AG08395 (cell line): ENCODE measurements at places on chromosomes 12 and 14.

DNA sequence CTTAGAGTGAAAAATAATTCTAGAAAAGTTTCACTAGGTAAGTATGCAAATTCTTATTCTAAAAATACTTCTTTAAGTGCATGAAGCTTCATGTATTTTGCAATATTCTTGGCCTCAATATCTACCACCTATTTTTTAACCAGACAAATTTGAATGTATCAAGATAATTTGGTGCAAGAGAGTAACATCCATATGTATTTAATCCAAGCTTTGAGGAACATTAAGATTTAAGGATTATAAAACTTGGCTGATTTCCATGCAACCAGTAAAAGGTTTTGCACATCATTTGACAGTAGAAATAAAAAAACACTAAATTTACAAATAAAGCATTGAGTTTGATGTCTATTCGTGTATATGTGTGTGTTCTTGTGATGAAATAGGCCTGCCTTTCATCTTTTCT lies 7.7 kb downstream of the LUM start:
- DNase-seq: no peak

GRCh38 chr14:95106971-95107370 lies 50.4 kb downstream of the DICER1 start:
- no peak for DNase-seq

- DNase-seq: no peak
Measured at GRCh38 chr14:60681271-60681670, 32.0 kb upstream of the SIX1 start.

- no peak for DNase-seq
Measured at GRCh38 chr12:103819312-103819711, 21.7 kb downstream of the NT5DC3 start.

DNA sequence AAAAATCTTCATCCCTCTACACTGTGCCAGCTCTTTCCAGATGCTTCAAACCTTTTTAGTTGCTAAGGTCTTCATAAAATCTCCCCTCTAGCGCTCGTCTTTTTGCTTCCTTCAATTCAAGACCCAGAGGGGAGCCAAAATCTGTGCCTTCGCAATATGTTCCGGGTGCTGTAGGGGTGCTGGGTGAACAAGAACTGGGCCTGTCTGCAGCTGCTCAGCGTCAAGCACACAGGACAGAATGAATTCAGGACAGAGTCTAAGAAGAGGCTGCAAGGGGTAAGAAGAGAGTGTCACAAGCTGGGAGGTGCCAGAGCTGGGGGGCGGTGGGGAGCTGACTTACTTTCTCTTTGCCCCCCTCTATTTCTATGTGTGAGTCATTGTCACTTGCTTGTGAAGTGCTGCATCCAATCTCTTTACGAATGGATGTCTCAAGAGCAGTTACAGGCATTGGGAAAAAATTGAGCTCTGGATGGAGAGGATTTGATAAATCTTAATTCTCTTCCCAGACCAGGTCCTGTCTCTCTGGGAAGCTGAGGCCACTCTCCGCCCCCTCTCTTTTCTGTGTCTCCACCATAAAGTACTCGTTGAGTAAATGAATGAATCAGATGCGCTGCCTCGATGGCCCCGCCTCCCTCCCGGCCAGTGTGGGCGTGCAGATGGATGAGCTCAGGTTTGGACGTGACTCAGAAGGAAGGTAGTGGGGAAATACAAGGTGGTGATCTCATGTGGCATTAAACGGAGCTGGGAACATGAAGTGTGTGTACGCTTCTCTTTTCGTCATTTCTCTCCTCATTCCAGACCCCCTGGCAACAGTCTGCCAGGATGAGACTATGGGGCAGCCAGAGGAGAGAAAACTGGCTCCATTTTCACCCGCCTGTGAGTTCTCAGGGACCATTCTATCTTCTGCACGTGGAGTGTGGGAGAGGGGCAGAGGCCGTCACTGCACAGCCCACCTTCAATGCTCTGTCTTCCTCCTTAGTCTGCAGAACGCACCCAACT lies 91.3 kb downstream of the TSPAN9 start:
- DNase-seq: peak; percentile 63

- peak; percentile 56 for DNase-seq
Measured at GRCh38 chr14:77031759-77032490, 3.4 kb upstream of the IRF2BPL start.

DNA sequence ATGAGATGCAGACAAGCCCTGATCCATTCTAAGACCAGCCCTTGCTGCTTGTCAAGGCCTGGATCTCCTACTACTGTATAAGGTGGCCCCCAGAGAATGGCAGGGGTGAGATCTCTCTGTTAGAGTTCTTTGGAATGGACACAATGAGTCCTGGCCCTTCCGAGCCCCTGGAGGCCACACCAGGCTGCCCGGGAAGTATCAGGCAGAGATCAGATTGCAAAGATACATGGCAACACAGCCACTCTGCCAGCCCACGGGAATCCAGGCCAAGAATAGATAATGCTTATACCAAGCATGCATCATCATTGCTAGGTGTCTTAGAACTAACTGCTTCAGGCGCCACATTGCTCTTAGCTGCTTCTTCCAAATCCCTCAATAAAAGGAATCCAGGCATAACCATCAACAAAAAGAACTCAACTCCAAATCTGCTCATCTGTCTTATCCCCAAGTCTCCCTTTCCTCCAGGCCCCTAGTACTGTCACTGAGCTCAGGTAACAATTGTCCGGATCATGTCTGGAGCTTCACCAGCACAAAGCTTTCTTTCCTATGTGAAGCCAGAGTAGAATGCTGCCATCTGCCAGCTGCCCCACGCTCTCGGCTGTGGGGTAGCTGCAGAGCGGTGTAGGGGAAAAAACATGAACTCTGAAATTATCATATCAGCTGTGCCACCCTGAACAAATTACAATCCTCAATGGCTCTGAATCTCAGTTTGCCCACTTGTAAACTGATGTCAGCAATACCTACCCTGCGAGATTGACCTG lies 5.5 kb upstream of the VASH1 start:
- no peak for DNase-seq

DNA sequence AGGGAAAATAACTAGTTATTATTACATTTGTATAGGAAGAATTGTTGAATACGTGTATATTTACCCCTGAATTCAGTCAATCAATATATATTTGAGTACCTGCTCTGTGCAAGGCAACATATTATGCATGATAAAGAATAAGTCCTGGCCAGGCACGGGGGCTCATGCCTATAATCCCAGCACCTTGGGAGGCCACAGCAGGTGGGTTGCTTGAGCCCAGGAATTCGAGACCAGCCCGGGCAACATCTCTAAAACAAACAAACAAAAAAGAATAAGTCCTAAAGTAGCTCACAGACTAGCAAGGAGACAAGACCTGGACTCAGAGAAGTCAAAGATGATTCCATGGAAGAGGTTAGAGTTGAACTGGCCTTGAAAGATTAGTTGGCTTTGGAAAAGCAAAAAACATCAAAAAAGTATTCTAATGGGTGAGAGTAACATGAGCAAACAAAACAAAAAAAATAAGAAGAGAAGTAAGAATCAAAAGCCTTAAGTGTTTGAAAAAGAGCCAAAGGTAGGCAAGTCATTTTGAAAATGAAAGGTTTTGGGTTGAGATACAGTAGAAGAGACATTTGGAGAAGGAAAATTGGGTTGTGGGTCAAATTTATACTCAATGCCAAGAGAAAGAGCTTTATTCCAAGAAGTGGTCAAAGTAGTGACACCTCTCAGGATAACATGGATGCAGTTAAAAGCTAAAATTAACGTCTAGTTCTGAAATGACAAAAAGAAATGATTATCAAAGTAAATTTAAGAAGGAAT lies 115.2 kb upstream of the BCAT1 start:
- no peak for DNase-seq

DNA sequence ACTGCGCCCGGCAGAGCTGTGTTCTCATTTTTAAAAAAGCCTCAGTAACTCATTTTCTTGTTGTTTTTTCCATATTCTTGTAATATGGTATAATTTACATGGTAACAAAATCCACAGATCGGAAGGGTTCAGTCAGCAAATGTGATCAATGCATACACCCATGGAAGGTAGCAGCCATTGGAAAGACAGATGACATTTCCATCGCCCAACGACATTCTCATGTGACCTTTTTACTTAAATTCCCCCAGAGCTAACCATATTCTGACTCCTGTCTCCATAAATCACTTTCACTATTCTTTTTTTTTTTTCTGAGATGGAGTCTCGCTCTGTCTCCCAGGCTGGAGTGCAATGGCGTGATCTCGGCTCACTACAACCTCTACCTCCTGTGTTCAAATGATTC lies 4.9 kb downstream of the PEBP1 start:
- no peak for DNase-seq

GRCh38 chr12:1794440-1795090 lies 25.8 kb upstream of the LRTM2 start:
- DNase-seq: no peak

- no peak for DNase-seq
Measured at GRCh38 chr14:75162631-75163030, 13.8 kb downstream of the TMED10 start.
